ENCODE measurements at places on chromosomes 1 and 21. TPM values are rescaled to one million over a fixed set of nuclear protein-coding genes. Genes with fewer than 3 reads are reported as not detected.

Gene KCNJ15
- total RNA-seq, result 0.07 TPM

Gene SPATA46
- total RNA-seq, result not detected

Gene SYT14
- 0.10 TPM for total RNA-seq

Gene NUF2
- total RNA-seq, result 30.8 TPM

Gene OLIG2
- total RNA-seq, result not detected

Gene ADAM30
- total RNA-seq, result not detected

Gene CFHR1
- 0.24 TPM for total RNA-seq

Gene ATP13A2
- 29.3 TPM for total RNA-seq

Data from A549 treated with RU486 at 1 μM for 4 hours (cell line).